ENCODE measurements at places on chromosomes 16 and 17.
A peak's percentile ranks its signal among the peaks of the same experiment; 100 is the strongest.

GRCh38 chr17:18257982-18258355 is 569 bp downstream of the FLII start:
- no peak for DNase-seq

- no peak for DNase-seq
Measured at GRCh38 chr16:787978-788398, at the start of gene RPUSD1. TSS of gene RPUSD1 (minus strand) at chr16:788381. CDS start at chr16:787737, 644 bp downstream.

GRCh38 chr17:83146347-83146746 is 66.9 kb downstream of the METRNL start:
- DNase-seq, result no peak

DNA sequence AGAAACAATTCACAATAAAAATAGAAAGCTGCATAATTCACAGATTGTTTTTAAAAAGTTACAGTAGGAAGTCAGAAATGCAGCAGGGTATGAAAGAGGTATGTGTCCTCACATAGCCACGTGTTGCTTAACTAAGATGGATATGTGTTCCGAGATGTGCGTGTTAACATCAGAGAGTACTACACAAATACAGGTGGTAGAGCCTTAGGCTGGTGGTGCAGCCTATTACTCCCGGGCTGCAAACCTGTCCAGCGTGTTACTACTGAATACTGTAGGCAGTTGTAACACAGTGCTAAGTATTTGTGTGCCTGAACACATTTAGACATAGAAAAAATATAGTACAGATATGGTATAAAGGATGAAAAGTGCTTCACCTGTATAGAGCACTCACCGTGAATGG is 46.4 kb downstream of the USP10 start:
- DNase-seq, result no peak

GRCh38 chr16:31874366-31875111 is 932 bp downstream of the ZNF267 start:
- peak; percentile 51 for DNase-seq

DNA sequence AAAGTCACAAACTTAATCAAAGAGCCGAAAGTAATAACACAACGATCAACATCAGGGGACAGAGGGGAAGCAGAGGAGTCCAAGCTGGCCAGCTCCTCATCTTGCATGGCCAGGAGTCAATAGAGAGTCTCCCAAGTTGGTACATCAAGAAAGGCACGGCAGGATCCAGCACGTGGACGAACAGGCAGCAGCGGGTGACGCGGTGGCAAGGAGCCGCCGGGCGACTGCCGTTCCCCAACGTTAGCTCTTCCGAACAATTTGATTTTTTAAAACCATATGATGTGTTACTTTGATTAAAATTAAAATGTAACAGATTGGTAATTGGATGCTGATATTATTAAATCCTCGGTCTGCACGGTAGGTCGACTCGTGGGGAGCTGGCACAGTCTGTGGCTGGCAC is 81.8 kb upstream of the DOC2B start:
- DNase-seq, result no peak

- peak; percentile 26 for DNase-seq
Measured at GRCh38 chr16:10992797-10993196, 48.4 kb downstream of the CLEC16A start.

- no peak for DNase-seq
Measured at GRCh38 chr16:61098505-61098904, 937.7 kb downstream of the CDH8 start.

DNA sequence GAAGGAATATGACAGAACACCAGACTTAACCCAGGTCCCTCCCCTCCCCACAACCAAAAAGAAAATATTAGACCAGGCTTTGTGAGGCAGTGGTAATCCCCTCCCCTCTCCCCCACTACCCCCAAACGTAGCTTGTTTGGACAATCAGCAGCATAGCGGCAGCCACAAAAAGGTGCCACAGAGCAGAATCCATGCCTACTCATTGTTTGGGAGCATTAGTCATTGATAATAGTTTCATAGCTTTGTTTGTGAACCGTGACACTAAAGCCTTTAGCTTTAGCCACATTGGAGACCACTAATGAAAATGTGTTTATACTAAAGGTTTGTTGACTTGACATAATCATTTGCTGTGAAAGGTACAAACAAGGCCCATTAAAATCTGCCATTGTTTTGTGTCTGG is 65.1 kb downstream of the NUP93 start:
- DNase-seq, result peak; percentile 35

- DNase-seq, result no peak
Measured at GRCh38 chr17:37191219-37191618, 184.6 kb upstream of the C17orf78 start.

GRCh38 chr16:22206013-22206841 is at the start of gene EEF2K:
TSS of gene EEF2K (plus strand) at chr16:22206278. CDS start at chr16:22225730, 19,452 bp downstream.
- DNase-seq, result peak; percentile 94

DNA sequence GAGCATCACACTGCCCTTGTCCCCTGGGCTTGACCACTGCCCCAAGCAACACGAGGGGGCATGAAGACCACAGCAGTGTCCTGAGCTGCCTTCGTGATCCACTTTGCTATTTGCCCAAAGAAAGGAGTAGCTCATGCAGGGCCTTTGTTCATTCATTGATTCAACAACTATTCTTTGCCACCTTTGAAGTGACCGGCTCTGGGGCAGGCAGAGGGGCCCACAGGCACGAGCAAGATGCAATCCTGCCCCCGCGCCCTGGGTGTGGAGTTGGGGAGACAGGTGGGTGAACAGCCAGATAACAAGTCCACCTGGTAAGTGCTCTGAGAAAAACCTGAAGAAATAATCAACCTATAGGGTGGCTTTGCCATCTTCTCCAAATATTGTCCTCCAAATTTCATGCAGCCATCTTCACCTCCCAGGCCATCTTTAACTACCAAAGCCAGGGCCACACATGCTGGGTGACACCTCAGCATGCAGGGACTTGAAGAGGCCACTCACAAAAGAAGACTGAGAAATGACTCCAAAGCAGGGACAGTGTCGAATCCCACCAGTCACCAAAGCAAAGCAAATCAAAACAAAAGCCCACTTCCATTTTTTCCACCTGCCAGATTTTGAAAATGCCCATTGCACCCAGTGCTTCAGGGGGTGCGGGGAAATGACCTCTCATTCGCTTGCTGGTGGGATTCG is 18.2 kb upstream of the RBFOX3 start:
- DNase-seq, result no peak

- peak; percentile 28 for DNase-seq
Measured at GRCh38 chr16:11254913-11255736, 879 bp downstream of the SOCS1 start.

DNA sequence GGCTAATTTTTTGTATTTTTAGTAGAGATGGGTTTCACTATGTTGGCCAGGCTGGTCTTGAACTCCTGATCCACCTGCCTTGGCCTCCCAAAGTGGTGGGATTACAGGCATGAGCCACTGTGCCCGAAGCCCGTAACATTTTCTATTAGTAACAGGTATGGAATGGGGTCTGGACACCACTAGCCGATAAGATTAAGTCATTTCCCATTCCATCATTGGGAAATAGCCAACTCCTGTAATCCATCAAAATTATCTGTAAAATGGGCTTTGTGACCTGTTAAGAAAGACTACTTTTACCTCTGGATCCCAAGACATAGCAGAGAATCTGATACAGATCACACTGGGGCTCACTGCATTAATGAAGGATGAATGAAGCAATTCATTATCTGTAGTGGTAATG is 3.9 kb upstream of the LUC7L3 start:
- no peak for DNase-seq

DNA sequence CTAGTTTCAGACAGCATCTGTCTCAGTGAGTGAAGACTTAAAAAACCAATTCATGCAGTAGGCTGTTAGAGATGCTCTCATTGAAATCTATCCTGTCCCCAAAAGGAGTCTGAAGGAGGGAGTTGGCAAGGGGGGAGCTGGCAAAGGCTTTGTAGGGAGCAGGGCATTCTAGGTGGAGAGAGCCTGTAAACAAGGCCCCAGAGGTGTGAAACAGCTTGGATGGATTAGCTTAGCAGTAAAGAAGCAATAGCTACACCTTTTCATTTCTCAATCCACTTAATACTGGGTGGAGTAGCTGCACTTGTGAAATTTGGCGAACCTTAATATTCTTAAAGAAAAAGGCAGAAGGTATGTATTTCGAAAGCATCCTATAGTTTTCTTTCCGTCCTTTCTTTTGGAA is 61.8 kb downstream of the KSR1 start:
- no peak for DNase-seq

DNA sequence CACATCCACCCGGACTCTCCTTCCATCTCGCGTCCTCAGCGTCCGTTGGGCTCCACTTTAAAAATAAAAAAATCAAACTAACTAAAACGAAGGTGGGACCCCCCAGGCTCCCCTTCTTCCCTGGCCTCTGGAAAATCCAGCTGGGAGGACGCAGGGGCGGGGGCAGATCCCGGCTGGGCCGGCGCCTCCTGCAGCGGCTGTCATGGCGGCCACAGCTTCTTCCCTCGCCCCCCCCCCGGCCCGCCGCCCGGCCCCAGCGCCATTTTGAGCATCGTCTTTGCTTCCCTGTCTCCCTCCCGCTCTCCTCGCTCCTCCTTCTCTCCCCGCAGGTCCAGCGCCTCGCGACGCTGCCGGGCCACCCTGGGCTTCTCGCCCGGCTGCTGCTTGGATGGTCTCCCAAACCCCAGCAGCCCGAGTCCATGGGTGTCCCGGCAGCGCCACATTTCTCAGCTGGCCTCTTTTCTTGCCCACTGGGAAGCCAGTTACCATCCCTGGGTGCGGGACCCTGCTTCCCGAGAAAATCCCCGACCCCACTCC is 3.3 kb downstream of the HOXB2 start:
- DNase-seq, result peak; percentile 44

GRCh38 chr16:58515871-58516767 is 802 bp downstream of the SETD6 start:
- DNase-seq, result peak; percentile 52
